ENCODE measurements at places on chromosomes 3 and 15.

DNA sequence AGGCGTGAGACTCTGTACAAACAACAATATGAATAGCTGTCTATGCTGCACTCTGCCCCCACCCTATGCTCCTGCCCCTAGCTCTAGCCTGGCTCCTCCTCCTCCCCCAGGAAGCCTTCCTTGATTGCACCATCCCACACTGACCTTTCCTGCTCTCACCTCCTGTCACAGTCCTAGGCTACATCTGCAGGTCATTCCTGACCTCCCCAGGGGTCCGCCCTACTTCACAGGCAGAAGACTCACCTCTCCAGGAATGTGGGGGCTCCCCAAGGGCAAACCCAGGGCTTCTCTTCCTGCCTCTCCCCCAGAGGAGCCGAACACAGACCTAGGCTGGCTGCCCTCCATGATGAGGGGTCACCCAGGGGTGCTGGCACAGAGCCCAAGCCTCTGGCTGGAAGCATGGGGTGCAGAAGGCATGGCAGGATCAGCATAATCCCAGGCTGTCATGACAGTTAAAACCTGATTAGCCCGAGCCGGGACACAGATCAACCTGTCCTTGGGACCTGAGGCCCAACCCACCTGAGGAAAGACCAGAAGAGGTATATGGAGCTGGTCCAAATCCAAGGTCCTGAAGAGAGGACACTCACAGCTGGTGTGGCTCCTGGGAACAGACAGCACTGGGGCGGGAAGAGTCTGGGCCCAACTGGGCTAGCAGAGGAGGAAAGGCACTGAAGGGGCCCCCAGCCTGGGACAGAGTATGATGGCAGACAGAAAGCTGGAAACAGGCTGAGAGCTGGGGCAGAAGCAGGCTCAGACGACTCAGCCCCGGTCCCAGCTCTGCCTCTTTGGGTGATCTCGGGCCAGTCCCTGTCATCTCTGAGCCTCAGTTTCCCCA lies 5.9 kb downstream of the SEMA7A start:
- DNase-seq: no peak

DNA sequence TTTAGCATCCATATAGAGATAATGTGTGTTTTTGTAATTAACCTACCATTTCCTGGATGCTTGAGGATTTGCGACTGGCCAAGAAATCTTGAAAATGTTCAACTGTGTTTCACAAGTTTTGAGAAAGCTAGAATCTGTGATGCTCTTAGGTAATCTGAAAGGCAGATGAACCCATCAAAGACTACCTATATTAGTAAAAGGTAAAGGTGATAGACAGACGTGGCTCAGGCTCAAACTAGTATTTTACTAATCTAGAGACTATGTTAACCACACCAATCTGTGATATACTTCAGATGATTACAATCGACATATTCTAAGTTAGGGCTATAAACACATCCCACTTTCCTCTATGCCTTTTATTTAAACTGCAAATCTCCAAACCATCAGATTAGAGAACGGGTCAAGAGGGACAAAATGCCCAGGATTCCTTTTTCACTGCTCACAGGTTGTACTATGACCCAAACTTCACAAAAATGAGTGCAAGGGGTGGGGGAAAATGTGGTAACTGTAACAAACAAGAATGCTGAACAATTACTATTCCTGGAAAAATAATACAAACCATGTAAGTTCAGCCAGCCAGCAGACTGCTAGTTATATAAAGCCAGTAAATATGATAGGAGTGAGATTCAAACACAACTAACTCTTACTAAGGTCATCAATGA lies 295.1 kb downstream of the FOXP1 start:
- DNase-seq: no peak

GRCh38 chr15:85282504-85283115 lies 97.8 kb upstream of the AKAP13 start:
- peak; percentile 40 for DNase-seq

- peak; percentile 8 for DNase-seq
These were observed 85.1 kb downstream of the AP4E1 start for GRCh38 chr15:50993598-50993997.

- DNase-seq: no peak
These were observed 435.1 kb downstream of the MAGI1 start for GRCh38 chr3:65603631-65604030.

- DNase-seq: no peak
These were observed 123.9 kb upstream of the GRM7 start for GRCh38 chr3:6736836-6737629.

DNA sequence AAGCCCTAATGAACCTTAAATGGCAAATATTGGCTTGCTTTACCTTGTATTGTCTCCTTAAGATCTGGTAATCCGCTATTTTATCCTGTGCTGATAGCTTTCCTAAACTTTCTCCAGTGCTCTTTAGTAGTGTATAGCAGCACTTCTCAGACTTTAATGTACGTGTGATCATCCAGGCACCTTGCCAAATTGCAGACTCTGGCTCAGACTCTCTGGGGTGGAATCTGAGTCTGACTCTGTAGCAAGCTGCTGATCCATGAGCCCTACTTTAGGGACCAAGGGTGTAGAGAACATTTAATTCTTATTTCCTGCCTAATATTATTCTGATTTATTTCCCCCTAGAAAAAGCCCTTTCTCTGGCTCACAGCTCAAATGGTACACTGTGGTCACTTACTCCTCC lies 518.8 kb upstream of the ZNF385D start:
- peak; percentile 52 for DNase-seq

Data from fibroblast of skin of abdomen (primary cell).